ENCODE measurements at places on chromosomes 1 and 21. TPM values are rescaled to one million over a fixed set of nuclear protein-coding genes. Genes with fewer than 3 reads are reported as not detected.

DNA sequence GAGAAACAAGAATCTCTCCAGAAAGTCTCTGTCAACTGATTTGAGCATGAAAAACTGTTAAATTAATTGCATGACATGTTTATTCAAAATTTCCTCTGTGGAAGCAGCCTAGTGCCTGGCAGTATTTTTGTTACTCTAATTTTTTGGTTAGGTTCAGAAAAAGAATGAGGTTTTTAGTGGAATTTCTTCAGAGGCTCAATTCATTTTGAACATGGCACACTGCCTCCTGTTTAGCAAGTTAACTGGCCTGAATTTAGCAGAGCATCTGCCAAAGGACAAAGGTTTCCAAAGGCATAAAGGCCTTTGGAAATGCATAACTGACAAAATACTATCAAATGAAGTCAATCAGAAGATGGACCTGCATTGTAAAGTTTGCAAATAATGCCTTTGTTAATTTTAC is 1326.5 kb downstream of the PLA2G4A start:
- DNase-seq: no peak

- no peak for DNase-seq
Observed at GRCh38 chr1:214004014-214004413, 16.2 kb downstream of the PROX1 start.

DNA sequence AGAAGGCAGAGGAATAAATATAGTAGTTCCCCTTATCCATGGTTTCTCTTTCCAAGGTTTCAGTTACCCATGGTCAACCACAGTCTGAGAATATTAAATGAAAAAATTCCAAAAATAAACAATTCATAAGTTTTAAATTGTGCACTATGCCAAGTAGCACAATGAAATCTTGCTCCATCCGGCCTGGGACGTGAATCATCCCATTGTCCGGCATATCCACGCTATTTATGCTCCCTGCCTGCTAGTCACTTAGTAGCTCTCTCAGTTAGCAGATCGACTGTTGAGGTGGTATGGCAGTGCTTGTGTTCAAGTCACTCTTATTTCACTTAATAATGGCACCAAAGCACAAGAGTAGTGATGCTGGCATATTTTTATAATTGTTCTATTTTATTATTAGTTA is 58.6 kb upstream of the ARHGAP29 start:
- no peak for DNase-seq

- no peak for DNase-seq
Observed at GRCh38 chr1:83033682-83034081, 965.2 kb downstream of the TTLL7 start.

DNA sequence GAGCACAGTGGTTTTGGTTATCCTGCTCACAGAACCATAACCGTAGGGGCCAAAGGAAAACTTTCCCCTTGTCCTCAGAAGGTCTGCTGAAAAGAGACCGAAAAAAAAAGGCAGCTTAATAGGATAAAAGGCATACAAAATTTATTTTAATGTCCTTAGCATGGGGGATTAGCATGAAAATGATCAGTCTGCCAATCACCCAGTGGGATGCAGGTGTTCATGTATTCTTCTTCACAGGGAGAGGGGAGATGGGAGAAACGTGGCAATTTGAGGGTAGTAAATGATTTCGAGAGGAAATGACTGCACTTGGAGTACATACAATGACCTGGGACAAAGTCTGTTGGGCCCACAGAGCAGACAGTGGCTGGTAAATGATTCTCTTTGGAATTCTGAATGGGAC is 194.0 kb downstream of the AJAP1 start:
- DNase-seq: no peak

- DNase-seq: no peak
Observed at GRCh38 chr1:48498096-48498791, 26.2 kb upstream of the SPATA6 start.

- DNase-seq: no peak
Observed at GRCh38 chr1:156414461-156415064, 45.6 kb downstream of the RHBG start.

- peak; percentile 85 for DNase-seq
Observed at GRCh38 chr1:178093494-178093950, 382 bp upstream of the RASAL2 start.

- no peak for DNase-seq
Observed at GRCh38 chr1:20615946-20616846, 17.1 kb upstream of the PINK1 start.

- DNase-seq: no peak
Observed at GRCh38 chr1:162373541-162374260, 3.0 kb downstream of the SPATA46 start.

GRCh38 chr1:5864256-5864655 is 128.0 kb downstream of the NPHP4 start:
- DNase-seq: no peak

- no peak for DNase-seq
Observed at GRCh38 chr1:165109013-165109412, 247.5 kb downstream of the LMX1A start.

DNA sequence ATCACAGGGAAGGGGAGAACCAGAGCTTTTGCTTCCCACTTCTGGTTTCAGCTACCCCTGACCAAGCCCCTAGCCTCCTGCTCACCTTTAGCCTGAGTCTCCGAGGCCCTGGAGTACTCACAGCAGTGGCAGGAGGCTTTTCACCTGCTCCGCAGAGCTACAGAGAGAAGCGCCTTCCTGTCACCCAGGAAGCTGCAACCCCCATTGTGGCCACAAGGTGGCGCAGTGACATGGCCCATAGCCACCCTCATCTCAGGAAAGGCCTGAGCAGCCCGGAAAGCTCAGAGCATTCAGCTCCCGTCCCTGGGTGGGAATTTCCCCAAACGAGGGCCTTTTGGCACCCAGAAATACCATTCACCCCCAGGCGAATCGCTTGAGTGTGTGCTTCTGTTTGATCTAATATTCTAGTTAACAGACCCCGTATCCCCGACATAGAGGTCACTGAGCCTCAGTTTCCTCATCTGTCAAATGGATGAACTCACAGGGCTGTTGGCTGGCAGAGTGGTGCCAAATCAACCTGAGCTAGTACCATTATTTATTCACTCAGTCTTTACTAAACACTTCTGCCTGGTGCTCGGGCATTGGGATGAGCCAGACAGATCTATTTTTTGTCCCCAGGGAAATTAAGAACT is 25.3 kb downstream of the A3GALT2 start:
- peak; percentile 62 for DNase-seq

DNA sequence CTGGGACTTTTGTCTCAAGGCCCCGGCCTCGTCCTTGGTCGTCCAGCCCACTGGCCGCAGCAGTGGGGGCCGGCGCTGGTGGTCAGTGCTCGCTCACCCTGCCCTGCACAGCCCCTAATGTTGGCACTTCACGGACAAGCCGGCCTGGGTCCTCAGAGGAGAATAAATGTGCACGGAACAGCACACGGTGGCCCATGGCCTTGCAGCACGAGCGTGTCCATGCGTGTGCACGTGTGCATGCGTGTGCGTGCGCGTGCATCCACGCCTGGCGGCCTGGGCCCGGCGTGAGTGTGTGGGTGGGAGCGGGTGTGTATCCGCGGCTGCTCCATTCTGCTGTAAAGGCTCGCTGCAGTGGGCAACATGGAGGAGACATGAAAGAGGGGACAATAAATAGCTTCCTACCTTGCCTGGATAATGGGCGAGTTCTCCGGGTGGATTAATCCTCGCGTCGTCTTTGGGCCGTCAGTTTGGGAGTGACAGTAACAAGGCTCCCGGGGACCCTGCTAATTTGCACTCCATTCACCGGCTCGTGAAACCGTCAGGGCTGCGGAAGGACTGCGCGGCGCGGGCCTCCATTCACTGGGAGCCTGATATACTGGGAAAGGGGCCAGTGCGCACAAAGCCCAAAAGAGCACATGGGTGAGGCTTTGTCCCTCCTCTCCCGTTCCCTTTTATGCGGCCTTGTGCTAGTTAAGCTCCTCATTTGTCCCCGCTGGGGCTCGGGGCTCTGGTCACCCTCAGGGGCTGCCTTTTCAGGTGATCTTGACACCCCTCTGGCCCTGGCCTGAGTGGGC is 142.8 kb downstream of the PRDM16 start:
- no peak for DNase-seq

DNA sequence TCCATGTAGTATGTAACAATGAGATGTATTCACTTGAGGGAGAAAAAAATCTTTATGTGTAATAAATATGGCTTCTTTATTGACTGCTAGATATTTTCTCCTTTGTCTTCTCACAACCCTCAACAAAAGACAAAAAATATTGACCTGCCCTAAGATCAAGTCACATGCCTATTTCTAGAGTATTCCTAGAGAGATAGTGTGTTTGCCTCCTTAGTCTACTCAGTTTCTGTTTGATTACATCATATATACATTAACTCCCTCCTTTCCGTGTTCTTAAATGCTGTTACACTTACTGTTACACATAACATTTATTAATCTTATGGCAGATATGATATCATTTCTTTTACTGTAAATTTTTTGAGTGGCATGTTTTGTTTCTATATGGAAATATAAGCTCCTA is 281.6 kb upstream of the RGS18 start:
- DNase-seq: no peak

DNA sequence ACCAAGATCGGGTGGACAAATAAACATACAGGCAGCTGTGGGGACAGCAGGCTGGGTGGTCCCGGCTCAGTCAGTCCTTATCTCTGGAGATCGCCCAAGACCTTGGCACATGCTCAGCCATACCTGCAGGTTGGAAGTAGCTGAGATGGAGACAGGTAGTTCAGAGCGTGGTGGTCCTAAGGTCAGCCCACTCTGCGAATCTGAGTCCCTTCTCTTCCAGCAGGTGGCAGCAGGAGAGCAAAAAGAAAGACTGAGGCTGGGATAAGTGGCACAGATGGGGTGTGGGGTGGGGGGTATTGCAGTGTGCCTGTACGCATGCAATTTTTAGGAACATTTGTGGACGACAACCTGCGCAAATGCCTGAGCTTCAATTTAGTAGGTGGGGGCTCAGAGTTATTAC is 104.9 kb downstream of the TENT5C start:
- DNase-seq: no peak

DNA sequence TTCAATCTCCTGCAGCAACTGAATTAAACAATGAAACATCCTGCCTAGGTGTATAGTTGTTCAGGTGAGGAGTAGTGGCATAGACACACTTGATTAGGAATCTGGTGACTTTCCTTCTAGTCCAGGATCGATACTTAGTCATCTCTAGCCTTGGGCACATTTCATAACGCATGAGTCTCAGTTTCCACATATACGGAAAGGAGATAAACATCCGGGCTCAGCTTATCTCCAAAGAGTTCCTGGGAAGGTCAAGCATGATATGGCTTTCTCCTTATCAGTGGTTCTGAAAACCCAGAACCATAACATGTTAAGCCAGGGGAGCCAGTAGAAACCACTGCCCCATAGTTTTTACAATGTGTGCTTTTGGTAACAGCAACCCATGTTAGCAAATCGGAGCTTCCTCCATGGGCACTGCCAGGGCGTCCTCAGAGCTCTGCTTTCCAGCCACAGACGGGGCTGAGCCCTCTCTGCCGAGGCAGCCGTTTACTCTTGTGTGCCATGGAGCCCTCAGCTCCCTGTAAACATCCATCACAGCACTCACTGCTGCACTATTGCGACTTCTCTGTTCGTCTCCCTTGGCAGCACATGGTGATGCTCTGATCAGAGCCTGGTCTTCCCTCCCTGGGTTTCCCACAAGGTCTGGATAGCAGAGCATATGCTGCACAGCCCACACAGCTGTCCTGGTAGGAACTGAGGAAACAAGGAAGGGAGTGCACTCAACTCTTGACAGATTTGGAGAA is 34.6 kb downstream of the RUNX1 start:
- DNase-seq: no peak

DNA sequence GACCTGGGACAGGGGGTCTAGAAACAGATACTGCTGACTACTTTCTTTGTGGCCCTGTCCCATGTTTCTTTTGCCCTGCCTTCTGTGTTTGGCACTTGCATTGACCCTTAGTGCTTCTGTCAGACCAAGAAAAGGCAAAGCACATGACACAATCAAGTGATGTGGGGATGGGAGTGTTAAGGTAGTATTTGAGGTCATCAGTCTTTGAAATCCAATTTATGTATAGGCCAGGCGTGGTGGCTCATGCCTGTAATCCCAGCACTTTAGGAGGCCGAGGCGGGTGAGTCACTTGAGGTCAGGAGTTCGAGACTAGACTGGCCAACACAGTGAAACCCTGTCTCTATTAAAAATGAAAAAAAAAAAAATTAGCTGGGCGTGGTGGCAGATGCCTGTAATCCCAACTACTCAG is 26.0 kb downstream of the SERBP1 start:
- no peak for DNase-seq

DNA sequence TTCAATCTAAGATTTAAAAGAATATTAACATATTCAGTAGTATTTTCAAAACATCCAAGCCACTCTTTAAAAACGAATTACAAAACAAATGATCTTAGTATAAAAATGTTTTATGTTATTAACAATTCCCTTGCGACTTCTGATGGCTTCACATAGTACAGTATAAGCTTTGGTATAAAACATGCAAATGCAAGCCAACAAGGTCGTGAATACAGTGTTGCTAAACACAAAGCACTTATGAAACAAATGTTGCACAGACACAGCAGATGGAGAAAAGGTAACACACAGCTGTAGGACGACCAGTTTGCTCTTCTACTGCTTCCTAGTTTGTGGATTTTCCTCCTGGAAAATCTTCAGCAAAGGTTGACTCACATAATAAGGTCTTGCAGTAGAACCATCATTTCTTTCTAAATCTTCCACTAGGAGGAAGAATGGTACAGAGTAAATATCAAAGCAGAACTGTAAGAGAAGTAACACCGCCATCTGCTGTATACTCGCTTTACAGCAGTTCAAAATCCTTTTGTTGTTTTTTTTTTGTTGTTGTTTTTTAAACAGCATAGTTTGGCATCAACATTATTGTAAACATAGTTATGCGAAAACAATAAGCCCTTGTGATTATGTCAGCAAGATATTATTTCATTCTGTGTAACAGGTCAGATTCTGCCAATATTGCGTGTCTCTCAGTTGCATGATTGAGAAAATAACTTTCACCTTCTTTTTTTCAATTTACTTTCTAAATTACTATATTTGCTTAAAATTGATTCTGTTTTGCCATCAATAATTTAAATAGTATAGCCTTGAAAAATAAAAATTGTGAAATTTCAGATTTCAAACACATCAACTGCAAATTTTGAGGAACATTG is 69.5 kb downstream of the LHX8 start:
- peak; percentile 15 for DNase-seq

- DNase-seq: no peak
Observed at GRCh38 chr1:239719642-239720258, 333.4 kb downstream of the CHRM3 start.

The CHODL gene
- 62.5 TPM for polyA plus RNA-seq

The ORC1 gene
- 6.8 TPM for polyA plus RNA-seq

The ETV3L gene
- polyA plus RNA-seq: not detected

The EDN2 gene
- polyA plus RNA-seq: 3.1 TPM

All from right renal cortex interstitium (tissue), 3 donors.